ENCODE measurements at places on chromosomes 1 and 21.

GRCh38 chr1:20343149-20343937, 52.7 kb downstream of the VWA5B1 start:
- DNase-seq, result no peak

DNA sequence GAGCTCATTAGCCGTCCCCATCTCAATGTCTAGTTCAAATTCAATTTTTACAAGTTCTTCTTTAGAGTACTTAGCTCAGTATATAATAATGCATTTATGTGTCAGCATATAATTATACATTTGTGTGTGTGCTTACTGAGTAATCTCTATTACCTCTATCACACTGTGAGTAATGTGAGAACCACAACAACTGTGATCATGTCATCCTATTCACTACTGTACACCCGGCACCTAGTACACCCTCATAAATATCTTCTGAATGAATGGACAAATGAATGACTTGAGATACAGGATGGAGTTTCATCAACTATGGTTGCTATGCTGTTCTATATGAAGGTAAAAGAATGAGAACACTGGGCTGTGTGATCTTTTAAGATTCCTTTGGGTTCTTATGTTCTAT, 124.0 kb downstream of the GPATCH2 start:
- DNase-seq, result no peak

- no peak for DNase-seq
Observed at GRCh38 chr1:229148743-229149142, 122.2 kb upstream of the RAB4A start.

- DNase-seq, result no peak
Observed at GRCh38 chr1:70807088-70807664, 240.4 kb downstream of the PTGER3 start.
